T-cell (primary cell): ENCODE measurements at places on chromosomes 5 and 9. TPM values are rescaled to one million over a fixed set of nuclear protein-coding genes. Genes with fewer than 3 reads are reported as not detected.

Gene SLC6A7
- not detected for total RNA-seq

- DNase-seq: no peak
These were observed 173.0 kb upstream of the DAPK1 start for GRCh38 chr9:87324613-87325194.

Gene LARP1
- total RNA-seq: 201 TPM

Gene LHFPL2
- 0.33 TPM for total RNA-seq

GRCh38 chr5:149657324-149657723 lies 72.8 kb upstream of the PPARGC1B start:
- no peak for DNase-seq

Gene LCP2
- 355 TPM for total RNA-seq

Gene TMEM232
- 1.5 TPM for total RNA-seq
